ENCODE measurements at places on chromosomes 12 and 14. TPM values are rescaled to one million over a fixed set of nuclear protein-coding genes. Genes with fewer than 3 reads are reported as not detected.

NAA25 gene
- 13.0 TPM for total RNA-seq

KCNA1 gene
- not detected for total RNA-seq

ASPG gene
- total RNA-seq = not detected

KRT85 gene
- not detected for total RNA-seq

OR6C3 gene
- total RNA-seq = not detected

SCN8A gene
- total RNA-seq = 0.16 TPM

NKX2-1 gene
- total RNA-seq = not detected

DPPA3 gene
- total RNA-seq = not detected

PTPN6 gene
- under 0.01 TPM for total RNA-seq

TULP3 gene
- total RNA-seq = 20.9 TPM

PMCH gene
- total RNA-seq = not detected
